Panc1 (cell line): ENCODE measurements at places on chromosomes 7 and 10. TPM values are rescaled to one million over a fixed set of nuclear protein-coding genes. Genes with fewer than 3 reads are reported as not detected.

DNA sequence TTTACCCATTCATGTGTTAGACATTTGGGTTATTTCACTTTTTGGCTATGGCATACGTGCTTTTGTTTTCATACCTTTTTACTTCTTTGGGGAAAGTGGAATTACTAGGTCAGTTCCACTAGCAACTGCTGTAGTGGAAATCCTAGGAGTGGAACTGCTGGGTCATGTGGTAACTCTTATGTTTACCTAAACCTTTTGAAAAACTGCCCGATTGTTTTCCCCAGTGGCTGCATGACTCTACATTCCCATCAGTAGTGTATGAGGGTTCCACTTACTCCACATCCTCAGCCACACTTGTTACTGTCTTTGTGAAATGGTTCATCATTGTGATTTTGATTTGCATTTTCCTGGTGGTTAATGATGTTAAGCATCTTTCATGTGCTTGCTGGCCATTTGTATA, 82.3 kb downstream of the TAX1BP1 start:
- no peak overlapping the region for H3K4me3 ChIP-seq
- DNase-seq: no peak
- H3K27me3 ChIP-seq: no peaks in the 10 kb centered on the region
- H3K27ac ChIP-seq: no peak overlapping the region

DNA sequence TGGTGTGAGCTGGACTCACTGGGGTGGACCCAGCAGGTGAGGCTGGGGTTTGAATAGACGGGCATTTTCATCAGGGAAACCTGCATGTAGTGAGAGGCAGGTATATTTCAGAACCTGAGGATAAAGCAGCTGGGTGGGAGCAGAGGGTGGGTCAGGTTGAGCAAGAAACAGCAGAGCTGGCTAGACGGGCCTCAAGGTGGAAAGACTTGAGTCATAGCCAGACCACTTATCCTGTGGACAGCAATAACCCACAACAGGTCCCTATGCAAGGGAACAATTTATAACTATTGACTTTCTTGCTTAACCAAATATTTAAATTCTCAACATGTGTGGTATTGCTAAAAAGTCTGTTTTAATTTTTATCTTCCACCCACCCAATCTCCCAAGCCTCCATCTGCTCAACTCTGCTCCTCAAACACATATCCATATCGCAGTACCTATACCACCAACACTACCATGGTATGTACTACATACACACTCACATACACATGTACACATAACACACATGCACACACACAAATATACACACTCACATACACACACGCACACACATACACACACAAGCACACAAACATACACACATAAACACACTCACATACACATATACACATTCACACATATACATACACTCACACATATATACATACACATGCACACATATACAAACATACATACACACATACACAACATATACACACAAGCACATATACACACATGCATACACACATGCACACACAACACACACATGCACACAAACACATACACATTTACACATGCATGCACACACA, 129.0 kb upstream of the C7orf33 start:
- no peak overlapping the region for H3K27ac ChIP-seq
- H3K4me1 ChIP-seq: no peaks in the 10 kb centered on the region
- no peak overlapping the region for H3K4me3 ChIP-seq
- H3K27me3 ChIP-seq: no peaks in the 10 kb centered on the region

- peaks cover 13% of the 10 kb centered on the region for H3K4me1 ChIP-seq
- H3K27ac ChIP-seq: no peak overlapping the region
- H3K36me3 ChIP-seq: no peaks in the 10 kb centered on the region
- no peak for DNase-seq
- no peaks in the 10 kb centered on the region for H3K27me3 ChIP-seq
Observed at GRCh38 chr10:99345350-99345749, 16.2 kb downstream of the CNNM1 start.

GRCh38 chr10:74949034-74949832, 122.8 kb downstream of the KAT6B start:
- no peak overlapping the region for H3K27ac ChIP-seq
- no peak for DNase-seq
- peaks cover 25% of the 10 kb centered on the region for H3K4me1 ChIP-seq
- no peak overlapping the region for H3K4me3 ChIP-seq
- H3K36me3 ChIP-seq: no peaks in the 10 kb centered on the region
- no peaks in the 10 kb centered on the region for H3K27me3 ChIP-seq

GRCh38 chr7:33742521-33742920, 162.8 kb upstream of the BMPER start:
- H3K36me3 ChIP-seq: no peaks in the 10 kb centered on the region
- no peak overlapping the region for H3K4me3 ChIP-seq
- no peaks in the 10 kb centered on the region for H3K4me1 ChIP-seq
- H3K27me3 ChIP-seq: no peaks in the 10 kb centered on the region

DNA sequence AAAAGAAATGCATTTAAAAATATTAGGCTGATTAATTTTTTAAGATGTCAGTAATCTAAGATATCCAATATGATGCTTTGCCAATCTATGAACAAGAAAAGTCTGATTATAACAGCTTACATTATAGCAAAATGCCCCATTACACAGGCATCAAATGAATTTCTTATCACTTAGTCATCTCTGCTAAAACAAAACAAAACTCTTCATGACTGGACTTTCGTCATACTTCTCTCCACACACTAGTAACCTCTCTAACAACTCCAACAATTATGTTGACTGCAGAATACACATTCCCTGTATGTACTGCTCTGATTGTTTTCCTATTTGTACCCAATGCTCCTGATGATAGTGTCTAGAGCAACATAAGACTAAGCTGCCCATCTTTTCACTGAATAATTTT, 3.8 kb upstream of the MKI67 start:
- DNase-seq: no peak
- peaks cover 5% of the 10 kb centered on the region for H3K4me1 ChIP-seq
- H3K27me3 ChIP-seq: no peaks in the 10 kb centered on the region
- H3K4me3 ChIP-seq: no peak overlapping the region
- H3K27ac ChIP-seq: no peak overlapping the region

GRCh38 chr7:143299840-143300239, 11.7 kb downstream of the CASP2 start:
- H3K27me3 ChIP-seq: no peaks in the 10 kb centered on the region
- peaks cover 52% of the 10 kb centered on the region for H3K36me3 ChIP-seq
- H3K4me1 ChIP-seq: no peaks in the 10 kb centered on the region

The HYCC1 gene
- total RNA-seq: 52.3 TPM

The NME8 gene
- not detected for total RNA-seq

- H3K4me3 ChIP-seq: no peak overlapping the region
- no peaks in the 10 kb centered on the region for H3K36me3 ChIP-seq
- DNase-seq: no peak
- H3K27me3 ChIP-seq: no peaks in the 10 kb centered on the region
Observed at GRCh38 chr7:7524121-7524520, 11.6 kb downstream of the COL28A1 start.

The SLC39A12 gene
- not detected for total RNA-seq

The CDHR1 gene
- total RNA-seq: 0.39 TPM

DNA sequence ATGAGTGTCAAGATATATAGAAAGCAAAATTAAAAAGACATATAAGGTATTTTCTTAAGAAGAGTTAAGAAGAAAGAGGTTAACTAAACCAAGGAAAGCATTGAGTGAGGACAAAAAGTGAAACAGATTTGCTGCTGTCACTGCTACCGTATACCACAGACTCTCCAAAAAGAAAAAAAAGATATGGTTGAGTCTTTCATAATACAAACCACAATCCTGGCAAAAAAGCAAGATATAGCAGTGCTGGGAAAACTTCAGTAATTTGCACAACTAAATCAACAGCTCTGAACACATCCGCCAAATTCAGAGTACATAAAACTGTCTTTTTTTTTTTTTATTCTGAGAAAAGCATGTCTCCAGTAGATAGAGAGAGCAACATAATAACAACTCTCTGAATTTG, 114.7 kb downstream of the ETV1 start:
- no peak overlapping the region for H3K4me3 ChIP-seq
- no peaks in the 10 kb centered on the region for H3K4me1 ChIP-seq
- no peak overlapping the region for H3K27ac ChIP-seq
- DNase-seq: no peak
- no peaks in the 10 kb centered on the region for H3K36me3 ChIP-seq

The TMEM229A gene
- not detected for total RNA-seq

GRCh38 chr7:94362276-94362675, 32.4 kb upstream of the COL1A2 start:
- H3K27me3 ChIP-seq: no peaks in the 10 kb centered on the region
- no peaks in the 10 kb centered on the region for H3K4me1 ChIP-seq
- H3K36me3 ChIP-seq: no peaks in the 10 kb centered on the region
- no peak overlapping the region for H3K4me3 ChIP-seq

GRCh38 chr10:126738001-126738400, 67.5 kb upstream of the C10orf90 start:
- H3K27me3 ChIP-seq: peaks cover 49% of the 10 kb centered on the region
- no peak overlapping the region for H3K27ac ChIP-seq
- H3K36me3 ChIP-seq: no peaks in the 10 kb centered on the region
- no peak overlapping the region for H3K4me3 ChIP-seq
- no peak for DNase-seq
- H3K4me1 ChIP-seq: no peaks in the 10 kb centered on the region

The RP9 gene
- 22.1 TPM for total RNA-seq

GRCh38 chr7:50828801-50829200, 46.1 kb upstream of the GRB10 start:
- no peaks in the 10 kb centered on the region for H3K4me1 ChIP-seq
- H3K27me3 ChIP-seq: no peaks in the 10 kb centered on the region
- H3K4me3 ChIP-seq: no peak overlapping the region
- no peak for DNase-seq

DNA sequence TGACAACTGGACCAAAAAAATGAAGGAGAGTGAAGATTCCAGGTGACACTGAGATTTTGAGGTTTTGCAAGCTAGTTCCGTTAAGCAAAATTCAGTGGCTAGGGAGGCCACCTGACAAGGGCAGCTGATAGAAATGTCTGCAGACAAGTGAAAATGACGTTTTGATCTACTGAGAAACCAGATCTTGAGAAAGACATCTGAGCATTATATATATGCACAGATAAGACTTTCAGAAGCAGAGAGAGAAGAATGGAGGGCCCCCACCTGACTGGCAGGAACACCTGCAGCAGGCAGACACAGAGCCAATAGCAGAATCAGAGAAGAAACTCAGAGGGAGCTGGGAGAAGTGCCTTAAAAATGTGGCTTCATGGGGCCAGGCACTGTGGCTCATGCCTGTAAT, 76.1 kb upstream of the LRGUK start:
- H3K27ac ChIP-seq: no peak overlapping the region
- no peaks in the 10 kb centered on the region for H3K27me3 ChIP-seq
- H3K36me3 ChIP-seq: no peaks in the 10 kb centered on the region

- peaks cover 7% of the 10 kb centered on the region; the same call in 1 of the 2 replicates for H3K4me1 ChIP-seq
- no peak for DNase-seq
- no peak overlapping the region for H3K4me3 ChIP-seq
- H3K27me3 ChIP-seq: no peaks in the 10 kb centered on the region
Observed at GRCh38 chr7:137976696-137977095, 25.2 kb downstream of the CREB3L2 start.
